A549 treated with ZK216348 at 1 μM for 4 hours (cell line): ENCODE measurements at places on chromosomes 3 and 15. TPM values are rescaled to one million over a fixed set of nuclear protein-coding genes. Genes with fewer than 3 reads are reported as not detected.

GOLGA8R gene
- 0.14 to 0.34 TPM (median 0.24 TPM) in 5 replicates for total RNA-seq

PATL2 gene
- total RNA-seq = 0.13 to 0.28 TPM (median 0.27 TPM) in 3 of 5 replicates, not detected in the others

IL16 gene
- 0.24 TPM in 1 of 5 replicates, not detected in the others for total RNA-seq

CLDN1 gene
- 16.6 to 28.6 TPM (median 21.6 TPM) in 5 replicates for total RNA-seq

CP gene
- total RNA-seq = 4.1 to 7.0 TPM (median 6.2 TPM) in 5 replicates

LTK gene
- 0.05 to 0.20 TPM (median 0.13 TPM) in 5 replicates for total RNA-seq

CAND2 gene
- total RNA-seq = 0.31 to 1.2 TPM (median 0.54 TPM) in 5 replicates

TRPC1 gene
- 3.5 to 9.2 TPM (median 8.3 TPM) in 5 replicates for total RNA-seq

RHCG gene
- 28.1 to 53.8 TPM (median 41.2 TPM) in 5 replicates for total RNA-seq

MRPL3 gene
- total RNA-seq = 89.0 to 116 TPM (median 92.8 TPM) in 5 replicates

CATSPER2 gene
- total RNA-seq = 0.41 to 2.0 TPM (median 0.58 TPM) in 5 replicates

SLC51B gene
- total RNA-seq = 13.1 to 18.9 TPM (median 15.7 TPM) in 5 replicates

TIMMDC1 gene
- total RNA-seq = 65.5 to 87.2 TPM (median 77.8 TPM) in 5 replicates

PLSCR1 gene
- total RNA-seq = 43.1 to 53.4 TPM (median 45.0 TPM) in 5 replicates

GOLGA8T gene
- total RNA-seq = 1.1 to 2.8 TPM (median 2.0 TPM) in 5 replicates

ZNF662 gene
- total RNA-seq = not detected in 5 replicates

ADPRH gene
- 2.3 to 3.7 TPM (median 2.9 TPM) in 5 replicates for total RNA-seq

TMCO5A gene
- total RNA-seq = not detected in 5 replicates

MORF4L1 gene
- 356 to 978 TPM (median 364 TPM) in 5 replicates for total RNA-seq

GOLGA8J gene
- not detected in 5 replicates for total RNA-seq

DISP2 gene
- 0.25 to 3.3 TPM (median 1.6 TPM) in 5 replicates for total RNA-seq

CPNE9 gene
- total RNA-seq = 0.14 to 0.30 TPM (median 0.21 TPM) in 3 of 5 replicates, not detected in the others

TMEM40 gene
- total RNA-seq = 0.12 to 0.81 TPM (median 0.40 TPM) in 4 of 5 replicates, not detected in the other

LRTM1 gene
- not detected in 5 replicates for total RNA-seq

CPNE4 gene
- total RNA-seq = 4.2 to 7.7 TPM (median 6.2 TPM) in 5 replicates

TRPM1 gene
- not detected in 5 replicates for total RNA-seq

FOXB1 gene
- not detected in 5 replicates for total RNA-seq

TRIM69 gene
- 4.8 to 8.3 TPM (median 7.1 TPM) in 5 replicates for total RNA-seq

ANKUB1 gene
- not detected in 5 replicates for total RNA-seq

STARD5 gene
- 0.76 to 2.3 TPM (median 1.8 TPM) in 5 replicates for total RNA-seq

PCLAF gene
- total RNA-seq = 110 to 249 TPM (median 145 TPM) in 5 replicates

NXPE3 gene
- 18.9 to 24.6 TPM (median 23.5 TPM) in 5 replicates for total RNA-seq

KCTD6 gene
- 5.1 to 9.5 TPM (median 8.0 TPM) in 5 replicates for total RNA-seq

ABI3BP gene
- total RNA-seq = 0.98 to 1.8 TPM (median 1.6 TPM) in 5 replicates

CLSTN2 gene
- 0.01 to 0.05 TPM (median 0.02 TPM) in 5 replicates for total RNA-seq

BCL6 gene
- total RNA-seq = 6.4 to 12.6 TPM (median 9.7 TPM) in 5 replicates

CACNA2D3 gene
- 0.04 to 0.29 TPM (median 0.07 TPM) in 3 of 5 replicates, not detected in the others for total RNA-seq

GOLGA8G gene
- total RNA-seq = not detected in 5 replicates

EPHA6 gene
- total RNA-seq = 0.19 TPM in 2 of 5 replicates, not detected in the others

NR2F2 gene
- 18.5 to 25.8 TPM (median 24.3 TPM) in 5 replicates for total RNA-seq

SELENOS gene
- 141 to 161 TPM (median 153 TPM) in 5 replicates for total RNA-seq

EFCAB12 gene
- total RNA-seq = 0.33 to 1.1 TPM (median 0.64 TPM) in 5 replicates

RTP4 gene
- total RNA-seq = not detected in 5 replicates

NPAP1 gene
- total RNA-seq = not detected in 5 replicates

A4GNT gene
- total RNA-seq = not detected in 5 replicates
